ENCODE measurements at places on chromosomes 12 and 14. TPM values are rescaled to one million over a fixed set of nuclear protein-coding genes. Genes with fewer than 3 reads are reported as not detected.

DNA sequence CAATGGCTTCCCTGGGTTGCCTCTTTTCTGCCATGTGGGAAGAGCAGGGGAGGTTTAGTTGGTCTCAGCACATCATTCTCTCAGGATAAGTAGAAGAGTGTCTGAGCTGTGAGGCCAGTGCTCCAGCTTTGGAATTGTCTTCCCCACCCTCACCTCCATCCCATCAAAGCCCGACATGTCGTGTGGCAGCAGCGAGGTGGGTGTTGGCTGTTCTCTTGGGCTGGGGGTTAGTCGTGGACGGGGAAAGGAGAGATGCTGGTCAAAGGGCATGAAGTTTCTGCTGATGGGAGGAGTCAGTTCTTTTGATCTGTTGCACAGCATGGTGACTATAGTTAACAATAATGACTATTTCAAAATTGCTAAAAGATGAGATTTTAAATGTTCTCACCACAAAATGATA, 404.2 kb downstream of the TMEM121 start:
- DNase-seq: no peak

DNA sequence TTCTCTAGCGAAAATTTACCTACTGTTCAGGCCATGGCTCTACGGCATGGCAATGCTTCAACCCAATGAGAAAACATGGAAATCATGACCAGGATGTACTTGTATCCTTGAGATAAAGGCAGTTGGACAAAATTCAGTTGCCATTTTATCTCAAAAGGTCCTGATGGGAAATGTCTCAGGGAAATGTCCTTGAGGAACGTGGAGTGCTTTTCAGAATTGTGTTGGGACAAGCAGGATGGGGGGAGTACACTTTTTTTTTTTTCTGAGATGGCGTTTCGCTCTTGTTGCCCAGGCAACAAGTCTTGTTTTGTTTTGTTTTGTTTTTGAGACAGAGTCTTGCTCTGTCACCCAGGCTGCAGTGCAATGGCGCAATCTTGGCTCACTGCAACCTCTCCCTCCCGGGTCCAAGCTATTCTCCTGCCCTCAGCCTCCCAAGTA, 86.8 kb upstream of the EIF5 start:
- no peak for DNase-seq

GRCh38 chr14:71358209-71358931, 451.1 kb downstream of the PCNX1 start:
- no peak for DNase-seq

DNA sequence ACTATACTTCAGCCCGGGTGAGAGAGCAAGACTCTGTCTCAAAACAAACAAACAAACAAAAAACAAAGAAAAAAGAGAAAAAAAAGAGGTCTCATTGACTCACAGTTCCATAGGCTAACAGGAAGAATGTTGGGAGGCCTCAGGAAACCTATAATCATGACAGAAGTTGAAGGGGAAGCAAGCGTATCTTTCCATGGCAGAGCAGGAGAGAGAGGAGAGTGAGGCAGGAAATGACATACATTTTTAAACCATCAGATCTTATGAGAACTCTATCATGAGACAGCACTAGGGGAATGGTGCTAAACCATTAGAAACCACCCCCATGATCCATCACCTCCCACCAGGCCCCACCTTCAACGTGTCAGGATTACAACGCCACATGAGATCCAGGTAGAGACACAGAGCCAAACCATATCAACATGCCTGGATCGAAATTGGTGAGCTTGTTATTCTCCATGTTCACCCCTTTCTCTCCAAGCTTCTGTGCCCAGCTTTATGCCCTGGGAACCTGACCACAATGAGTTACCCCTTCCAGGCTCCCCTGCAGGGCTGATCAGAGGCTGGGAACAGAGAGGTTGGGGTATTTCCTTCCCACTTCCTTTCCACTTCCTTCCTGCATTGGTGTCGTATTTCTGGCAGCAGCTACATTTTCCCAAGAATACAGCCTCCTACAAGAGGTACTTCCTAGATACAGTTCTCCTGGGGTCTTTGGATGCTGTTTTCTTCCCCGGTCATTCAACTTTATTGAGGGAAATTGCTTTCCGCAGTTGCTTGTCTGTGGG, 219.3 kb upstream of the FLRT2 start:
- DNase-seq: no peak

DNA sequence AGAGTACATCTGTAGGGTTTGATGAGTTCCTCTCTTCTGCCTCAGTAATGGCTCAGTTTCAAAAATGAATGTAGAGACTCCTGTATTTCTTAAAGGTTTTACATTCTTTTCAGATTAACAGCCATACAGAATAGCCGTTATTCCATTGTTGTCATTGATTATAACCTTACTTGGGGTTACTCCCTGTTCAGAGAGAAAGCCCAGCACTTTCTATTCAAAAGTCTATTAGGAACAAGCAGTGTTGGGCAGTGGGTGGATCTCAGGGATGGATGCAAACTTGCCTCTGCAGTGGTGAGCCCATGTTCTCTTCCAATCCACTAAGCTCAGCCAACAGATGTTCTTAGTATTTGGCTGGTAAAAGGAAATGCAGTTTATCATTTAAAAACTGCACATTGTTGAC, 342.6 kb upstream of the E2F7 start:
- no peak for DNase-seq

DNA sequence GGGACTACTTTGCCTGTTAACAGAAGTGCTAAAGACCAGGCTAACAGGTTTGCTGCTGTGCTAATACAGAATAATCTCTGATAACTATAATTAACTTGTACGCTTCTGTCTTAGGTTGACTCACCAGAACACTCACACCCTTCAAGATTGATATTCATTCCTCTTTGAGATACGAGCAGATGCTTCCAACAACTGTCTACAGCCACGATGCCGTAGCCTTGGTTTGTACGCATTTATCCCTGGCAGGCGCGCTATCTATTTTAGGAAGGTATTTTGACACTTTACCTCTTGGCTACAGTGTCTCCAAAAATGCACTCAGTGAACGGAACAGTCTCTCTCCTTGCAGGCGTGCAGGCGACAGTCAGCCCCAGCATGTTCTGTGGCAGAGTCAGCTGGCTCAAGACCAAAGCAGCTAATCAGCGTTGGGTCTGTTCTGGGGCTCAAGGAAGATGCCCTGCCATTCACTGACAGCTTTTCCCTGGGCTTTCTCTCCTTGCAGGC, 146.4 kb upstream of the PRICKLE1 start:
- no peak for DNase-seq

- DNase-seq: no peak
Measured at GRCh38 chr12:132344181-132344580, 14.8 kb upstream of the GALNT9 start.

GRCh38 chr14:84959851-84960520, 570.0 kb upstream of the FLRT2 start:
- no peak for DNase-seq

IFI27L2 gene
- 32.5 TPM for total RNA-seq

CTSG gene
- not detected for total RNA-seq

UNC119B gene
- 53.5 TPM for total RNA-seq

Data from H9 (cell line).